ENCODE measurements at places on chromosomes 16 and 17.
A peak's percentile ranks its signal among the peaks of the same experiment; 100 is the strongest.

DNA sequence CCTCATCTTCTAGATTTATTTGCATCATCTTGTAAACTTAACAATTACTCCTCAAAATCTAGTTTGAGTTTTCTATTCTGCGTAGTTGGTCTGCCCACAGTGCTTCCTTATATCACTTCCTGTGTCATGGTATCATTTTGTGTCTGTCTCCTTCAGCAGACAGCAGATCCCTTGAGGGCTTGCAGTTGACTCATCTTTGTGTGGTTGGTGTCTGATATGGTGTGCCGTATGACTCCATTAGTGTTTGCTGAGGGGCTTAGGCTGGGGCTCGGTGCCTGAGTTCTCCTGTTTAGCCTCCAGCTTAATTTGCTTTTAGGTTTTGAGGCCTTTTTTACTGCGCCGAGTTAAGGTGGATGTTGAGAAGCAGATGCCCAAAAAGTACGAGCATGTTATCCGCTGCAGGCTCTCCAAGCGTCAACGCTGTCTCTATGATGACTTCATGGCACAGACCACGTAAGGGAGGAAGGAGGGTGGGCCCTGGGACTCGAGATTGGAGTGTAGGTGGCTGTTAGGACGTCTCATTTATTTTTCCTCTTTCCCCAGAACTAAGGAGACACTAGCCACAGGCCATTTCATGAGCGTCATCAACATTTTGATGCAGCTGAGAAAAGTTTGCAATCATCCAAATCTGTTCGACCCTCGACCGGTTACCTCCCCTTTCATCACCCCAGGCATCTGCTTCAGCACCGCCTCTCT is 16.9 kb downstream of the SRCAP start:
- DNase-seq = peak; percentile 41

- no peak for DNase-seq
Measured at GRCh38 chr16:87474566-87474996, 18.2 kb downstream of the ZCCHC14 start.

DNA sequence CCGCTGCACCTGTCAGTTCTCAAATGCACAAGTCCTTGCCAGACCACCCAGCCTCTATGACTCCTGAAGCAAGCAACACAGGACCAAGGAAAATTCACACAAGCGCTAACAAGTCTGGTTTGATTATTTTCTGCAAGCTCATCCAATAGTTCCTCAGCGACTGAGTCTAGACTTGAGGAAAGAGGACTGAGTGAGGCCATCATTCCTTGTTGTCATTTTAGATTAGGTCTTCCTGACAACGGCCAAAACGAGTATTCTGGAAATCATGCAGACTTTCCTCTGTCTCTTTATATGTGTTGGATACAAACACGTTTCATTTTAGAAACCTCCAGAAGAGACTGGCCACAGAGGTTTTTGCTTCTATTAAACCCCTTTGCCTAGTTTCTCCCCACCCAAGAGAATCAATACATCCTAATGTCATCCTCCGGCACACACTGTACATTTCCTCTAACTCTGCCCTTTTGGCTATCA is 561 bp downstream of the CCDC47 start:
- no peak for DNase-seq

- peak; percentile 33 for DNase-seq
Measured at GRCh38 chr17:43713494-43714162, 45.0 kb downstream of the SOST start.

- no peak for DNase-seq
Measured at GRCh38 chr16:51211148-51211547, 60.1 kb upstream of the SALL1 start.

- no peak for DNase-seq
Measured at GRCh38 chr16:88713568-88714419, 7.5 kb downstream of the CTU2 start.

GRCh38 chr16:86505185-86505898 is 5.0 kb upstream of the FOXF1 start:
- no peak for DNase-seq

GRCh38 chr17:57471868-57472368 is 215.6 kb downstream of the MSI2 start:
- DNase-seq = no peak

- DNase-seq = no peak
Measured at GRCh38 chr17:78498848-78499247, 78.3 kb downstream of the DNAH17 start.

DNA sequence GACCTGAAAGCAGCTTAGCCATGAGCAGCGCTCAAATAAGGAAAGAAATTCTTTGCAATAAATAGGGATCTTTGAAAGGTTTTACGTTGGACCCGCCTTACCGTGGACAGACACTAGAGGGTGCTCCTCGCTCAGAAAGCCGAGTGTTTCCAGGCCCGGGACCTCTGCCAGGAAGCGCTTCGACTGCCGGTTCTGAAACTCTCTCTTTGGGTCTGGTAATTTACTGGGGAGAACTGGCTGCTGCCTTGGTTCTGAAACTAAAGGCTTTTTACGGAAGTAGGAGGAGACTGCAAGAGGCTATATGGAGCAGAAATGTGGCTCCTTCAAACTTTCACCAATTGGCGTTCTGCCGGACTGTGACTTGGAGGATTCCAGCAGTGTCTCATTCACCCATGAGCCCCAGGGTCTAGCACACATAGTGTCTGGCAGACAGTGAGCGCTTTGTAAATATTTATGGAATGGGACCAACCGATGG is 45.6 kb upstream of the HOXB9 start:
- DNase-seq = peak; percentile 80

DNA sequence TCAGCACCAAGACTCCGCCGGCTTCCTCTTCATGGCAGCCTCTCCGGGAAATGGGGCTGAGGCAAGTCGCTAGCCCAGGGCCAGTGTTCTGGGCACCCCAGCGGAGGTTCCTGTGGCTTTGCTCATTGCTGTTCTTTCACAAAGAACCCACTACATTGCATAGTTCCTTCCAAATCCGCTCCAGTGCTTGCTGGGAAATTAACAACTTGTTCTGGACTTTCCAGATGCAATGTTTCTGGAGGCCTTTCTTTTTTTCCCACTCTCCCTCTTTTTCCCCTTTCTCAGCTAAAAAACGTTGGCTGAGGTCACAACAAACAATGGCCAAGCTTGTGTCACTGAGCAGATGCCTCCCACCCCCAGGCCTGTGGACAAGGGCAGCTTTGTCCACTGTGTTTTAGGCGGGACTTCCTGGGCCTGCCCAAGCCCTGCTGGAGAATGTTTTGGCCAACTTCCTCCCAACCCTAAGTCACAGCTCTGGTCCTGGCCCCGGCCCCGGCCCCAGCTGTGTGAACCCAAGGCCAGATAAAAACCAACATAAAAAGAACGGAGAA is 131.5 kb upstream of the RCVRN start:
- DNase-seq = no peak

- no peak for DNase-seq
Measured at GRCh38 chr17:67215991-67216421, 29.0 kb downstream of the HELZ start.

DNA sequence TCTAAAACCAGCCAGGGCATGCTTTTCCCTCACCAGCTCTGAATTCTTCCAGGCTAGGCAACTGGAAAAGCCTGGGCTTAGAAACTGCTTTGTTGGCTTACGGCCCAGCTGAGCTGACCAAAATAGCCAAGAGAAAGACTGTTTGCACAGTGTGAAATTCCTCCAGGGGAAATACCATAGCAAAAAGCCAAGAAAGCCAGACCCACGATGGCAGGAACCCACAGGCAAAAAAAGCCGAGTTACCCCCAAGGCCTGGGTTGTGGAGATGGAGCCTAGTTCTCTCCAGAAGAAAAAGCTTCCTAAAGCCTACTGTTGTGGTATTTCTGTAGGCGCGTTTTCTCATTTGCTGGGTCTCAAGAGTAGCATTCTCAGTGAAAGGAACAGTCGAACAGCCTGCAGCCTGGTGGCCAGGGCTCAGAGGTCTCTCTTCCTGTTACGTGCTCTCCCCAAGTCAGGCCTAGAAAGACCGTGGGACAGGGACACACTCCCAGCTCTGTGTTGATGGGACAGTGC is 9.2 kb downstream of the SP2 start:
- DNase-seq = no peak

GRCh38 chr17:74569020-74570003 is 2.0 kb upstream of the CD300H start:
- DNase-seq = peak; percentile 29

GRCh38 chr17:28426081-28426519 is 20.1 kb upstream of the SLC46A1 start:
- DNase-seq = no peak

DNA sequence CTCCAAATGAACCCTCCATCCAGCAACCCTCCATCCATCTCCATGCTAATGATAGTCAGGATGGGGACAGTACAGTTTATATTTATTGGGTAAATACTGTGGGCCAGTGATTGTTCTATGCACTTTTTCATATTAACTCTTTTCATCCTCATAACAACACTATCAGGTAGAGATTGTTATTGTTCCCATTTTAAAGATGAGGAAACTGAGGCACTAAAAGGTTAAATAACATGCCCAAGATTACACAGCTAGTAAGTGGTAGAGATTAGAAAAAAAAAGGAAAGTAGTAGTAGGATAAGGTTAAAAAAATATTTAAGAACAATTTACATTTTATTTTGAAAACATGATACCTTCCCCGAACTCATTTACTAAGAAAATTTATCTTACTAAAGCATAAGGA is 21.9 kb upstream of the SUPT4H1 start:
- DNase-seq = no peak

DNA sequence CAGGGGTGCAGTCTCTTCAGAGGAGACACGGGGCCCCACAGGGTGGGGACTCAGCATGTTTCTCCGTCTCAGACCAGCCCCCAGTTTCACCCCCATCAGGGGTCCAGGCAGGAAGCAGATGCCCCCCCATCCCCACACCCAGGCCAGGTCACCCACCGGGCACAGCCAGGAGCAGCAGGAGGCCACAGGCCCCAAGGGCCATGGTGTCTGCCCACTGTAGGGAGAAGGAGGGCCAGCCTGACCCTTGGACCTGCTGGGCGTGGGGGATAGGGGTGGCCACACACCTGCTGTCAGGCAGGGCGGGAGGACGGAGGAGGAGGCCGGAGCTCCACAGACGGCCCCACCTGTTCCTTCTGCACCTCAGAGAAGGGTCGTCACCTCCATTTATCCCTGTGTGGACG is at the start of gene TPSG1:
Gene TPSG1 (minus strand): TSS at position 218 of the 401 bp plus-strand sequence. CDS start 16 bp downstream, at position 202.
- DNase-seq = no peak

DNA sequence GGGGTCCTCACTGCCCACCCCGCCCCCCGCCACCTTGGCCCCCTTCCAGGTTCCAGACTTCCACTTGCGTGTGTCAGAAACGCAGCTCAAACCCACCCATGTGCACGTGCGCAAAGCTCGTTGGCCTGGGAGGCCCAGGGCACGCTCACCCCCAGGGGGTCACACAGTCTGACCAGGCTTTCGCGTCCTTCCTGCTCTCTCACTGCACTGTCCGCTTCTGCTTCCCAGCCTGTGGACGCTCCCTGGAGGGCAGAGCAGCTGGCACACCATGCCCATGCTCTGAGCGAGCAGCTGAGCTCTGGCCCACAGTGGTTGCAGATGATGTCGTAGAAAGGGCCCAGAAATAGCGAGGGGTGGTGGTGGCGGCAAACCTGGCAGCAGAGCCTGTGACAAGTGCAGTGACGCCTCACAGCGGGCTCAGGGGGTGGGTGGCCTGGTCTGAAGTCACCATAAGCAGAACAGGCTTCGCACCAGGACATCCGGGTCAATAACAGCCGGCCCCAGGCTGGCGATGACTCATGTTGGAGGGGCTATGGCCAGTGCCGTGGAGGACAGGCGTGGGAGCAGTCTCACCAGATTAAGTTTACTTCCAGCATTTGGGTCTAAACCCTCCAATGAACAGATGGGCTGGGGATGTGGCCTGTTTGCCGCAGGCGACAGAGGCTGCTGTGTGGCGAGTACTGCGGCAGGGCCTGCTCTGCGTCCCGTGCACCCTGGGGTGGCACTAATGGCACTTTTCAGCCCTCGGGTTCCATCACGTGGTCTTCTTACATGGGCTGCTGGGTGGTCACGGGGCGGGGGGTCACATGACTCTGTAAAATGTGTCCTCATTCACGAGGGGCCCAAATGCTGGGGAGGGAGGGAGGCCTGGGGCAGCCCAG is 49.0 kb downstream of the NT5M start:
- no peak for DNase-seq

- DNase-seq = no peak
Measured at GRCh38 chr17:28042721-28043291, 329 bp downstream of the NLK start.

- DNase-seq = no peak
Measured at GRCh38 chr17:63032142-63032541, 66.1 kb downstream of the TANC2 start.

DNA sequence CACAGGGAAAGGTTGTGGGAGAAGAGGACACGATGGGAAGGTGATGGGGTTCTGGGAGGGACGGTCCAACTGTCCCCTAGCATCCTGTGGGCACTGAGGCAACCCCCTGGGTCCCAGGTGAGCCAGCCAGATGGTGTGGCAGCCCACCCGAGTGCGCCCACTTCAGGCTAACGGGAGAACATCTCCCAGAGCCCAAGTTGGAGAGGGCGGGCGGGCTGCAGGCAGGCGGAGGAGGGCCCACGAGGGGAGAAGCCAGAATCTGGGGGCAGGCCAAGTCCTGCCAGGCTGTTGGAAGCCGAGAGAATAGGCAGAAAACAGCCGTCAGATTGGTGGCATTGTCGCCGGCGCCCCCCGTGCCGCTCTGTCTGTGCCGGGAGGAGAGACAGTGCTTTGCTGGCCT is 13.8 kb upstream of the ABCC3 start:
- DNase-seq = no peak

DNA sequence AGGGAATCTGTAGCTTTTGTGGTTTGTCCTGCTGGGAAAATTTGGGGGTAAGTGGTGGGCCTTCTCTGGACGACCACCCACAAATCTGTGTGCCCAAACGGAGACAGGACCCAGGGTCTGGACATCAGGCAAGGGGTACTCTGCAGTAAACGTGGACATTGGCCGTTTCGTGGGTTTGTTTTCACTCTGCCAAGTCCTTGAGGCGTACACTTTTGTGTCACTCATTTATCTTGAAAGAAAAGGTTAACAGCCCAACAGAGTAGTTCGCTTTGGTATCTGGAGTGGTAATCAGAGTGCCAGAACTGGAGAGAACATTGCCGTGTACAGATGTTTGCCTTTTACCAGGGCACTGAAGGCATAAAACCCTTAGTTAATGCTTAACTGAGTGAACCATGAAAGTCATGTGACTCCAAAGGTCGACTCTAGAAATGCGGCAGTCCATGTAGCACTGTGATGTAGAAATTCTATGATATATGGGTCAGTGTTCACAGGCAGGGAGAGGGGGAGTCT is 15.4 kb downstream of the NAA60 start:
- peak; percentile 23 for DNase-seq

DNA sequence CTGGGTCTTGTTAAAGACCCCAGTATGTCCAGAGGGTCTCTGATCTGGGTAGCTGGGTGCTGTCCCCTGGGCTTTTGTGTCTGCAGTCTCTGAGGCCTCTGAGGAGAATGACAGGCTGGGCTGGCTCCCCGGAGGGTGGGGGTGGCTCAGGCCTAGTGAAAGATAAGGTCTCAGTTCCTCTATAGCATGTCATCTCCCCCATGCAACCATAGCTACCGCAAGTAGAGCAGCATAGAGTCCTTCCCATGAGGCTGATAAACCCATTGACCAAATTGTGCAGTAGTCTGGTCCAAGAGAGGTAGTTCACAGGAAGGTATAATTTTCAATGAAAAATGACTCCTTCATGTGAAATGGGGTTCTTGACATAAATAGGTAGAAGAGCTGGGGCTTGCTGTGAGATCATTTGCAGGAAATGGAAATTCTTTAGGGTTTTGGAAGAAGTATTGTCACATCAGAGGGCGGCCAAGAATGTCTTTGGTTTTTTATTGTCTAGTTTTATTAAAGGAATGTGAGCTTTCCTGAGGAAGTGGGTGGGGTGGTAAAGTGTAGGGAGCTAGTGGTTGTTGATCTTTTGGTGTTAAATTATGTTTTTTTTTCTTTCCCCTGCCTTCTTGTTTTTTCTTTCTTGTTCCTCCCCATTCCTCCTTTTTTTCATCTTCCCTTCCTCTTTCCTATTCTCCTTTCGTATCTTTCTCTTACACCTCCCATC is 21.0 kb downstream of the SLC7A6OS start:
- DNase-seq = peak; percentile 70

GRCh38 chr16:58459344-58460218 is 40.4 kb upstream of the NDRG4 start:
- DNase-seq = peak; percentile 33

Data from activated naive CD4-positive, alpha-beta T cell treated with anti-CD3 and anti-CD28 coated beads, Interleukin-2, amount 10 ng/mL, durations not matched to agents 7 days and 5 days (primary cell).